ENCODE measurements at places on chromosomes 6 and 20.

DNA sequence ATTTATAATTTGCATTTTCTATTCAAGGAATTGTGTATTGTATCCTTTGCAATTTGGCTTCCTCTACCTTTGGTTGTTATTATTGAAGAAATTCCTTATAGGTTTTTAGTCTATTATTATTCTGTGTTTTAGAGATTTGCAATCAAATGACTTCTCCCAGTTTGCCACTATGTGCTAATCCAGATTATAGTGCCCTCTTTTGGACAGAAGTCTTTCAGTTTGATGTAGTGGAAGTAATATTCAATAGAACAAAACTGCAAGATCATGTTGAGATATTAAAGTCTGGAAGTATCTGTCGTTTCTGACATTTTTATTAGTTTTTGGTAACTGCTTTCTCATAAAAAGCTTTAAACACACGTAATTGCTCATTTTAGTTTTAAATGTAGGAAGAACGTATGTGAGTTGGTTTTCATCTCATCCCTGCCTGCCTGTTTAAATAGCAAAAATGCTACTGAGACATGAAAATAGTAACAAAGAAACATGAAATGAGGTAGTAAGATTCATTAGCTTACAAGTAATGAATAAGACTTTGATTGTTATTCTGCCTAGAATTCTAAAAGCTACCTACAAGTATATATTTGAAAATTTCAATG lies 72.8 kb downstream of the RTN4IP1 start:
- no peak for DNase-seq

GRCh38 chr6:157985378-157986155 lies 3.9 kb downstream of the SYNJ2 start:
- no peak for DNase-seq

- no peak for DNase-seq
These were observed 272.2 kb downstream of the CDC5L start for GRCh38 chr6:44659726-44660125.

- no peak for DNase-seq
These were observed 19.3 kb upstream of the SLC17A4 start for GRCh38 chr6:25735261-25735660.

DNA sequence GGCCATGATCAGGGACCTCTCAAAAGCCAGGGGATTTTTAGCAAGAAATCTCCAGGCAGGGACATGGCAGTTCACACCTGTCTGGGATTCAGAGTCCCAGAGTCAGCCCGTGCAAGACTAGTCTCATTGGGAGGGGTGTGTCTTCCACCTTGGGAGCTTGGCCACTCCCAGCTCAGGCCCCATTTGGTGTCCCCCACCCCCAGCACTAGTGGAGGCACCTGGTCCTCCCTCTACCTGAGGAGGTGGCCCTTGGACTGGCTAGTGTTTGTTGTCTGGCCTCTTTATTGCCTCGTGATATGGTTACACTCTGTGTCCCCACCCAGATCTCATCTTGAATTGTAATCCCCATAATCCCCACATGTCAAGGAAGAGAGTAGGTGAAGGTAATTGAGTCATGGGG lies 140.8 kb upstream of the PHACTR3 start:
- DNase-seq: no peak

DNA sequence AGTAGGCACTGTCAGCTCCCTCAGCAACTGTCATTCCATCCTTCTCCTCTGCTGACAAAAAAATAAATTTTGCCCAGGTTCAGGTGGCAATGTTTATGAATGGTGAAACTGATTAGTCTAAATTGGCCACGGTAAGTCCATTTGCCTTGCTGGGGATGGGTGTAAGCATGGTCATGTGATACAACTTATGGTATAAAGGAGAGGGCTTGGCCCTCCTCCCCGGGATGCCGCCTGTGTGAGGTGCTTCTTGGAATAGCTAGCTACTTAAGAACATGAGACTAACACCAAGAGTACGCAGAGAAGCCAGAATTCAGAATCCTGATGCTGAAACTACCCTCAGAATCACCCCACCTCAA lies 94.4 kb upstream of the MAP7 start:
- no peak for DNase-seq

DNA sequence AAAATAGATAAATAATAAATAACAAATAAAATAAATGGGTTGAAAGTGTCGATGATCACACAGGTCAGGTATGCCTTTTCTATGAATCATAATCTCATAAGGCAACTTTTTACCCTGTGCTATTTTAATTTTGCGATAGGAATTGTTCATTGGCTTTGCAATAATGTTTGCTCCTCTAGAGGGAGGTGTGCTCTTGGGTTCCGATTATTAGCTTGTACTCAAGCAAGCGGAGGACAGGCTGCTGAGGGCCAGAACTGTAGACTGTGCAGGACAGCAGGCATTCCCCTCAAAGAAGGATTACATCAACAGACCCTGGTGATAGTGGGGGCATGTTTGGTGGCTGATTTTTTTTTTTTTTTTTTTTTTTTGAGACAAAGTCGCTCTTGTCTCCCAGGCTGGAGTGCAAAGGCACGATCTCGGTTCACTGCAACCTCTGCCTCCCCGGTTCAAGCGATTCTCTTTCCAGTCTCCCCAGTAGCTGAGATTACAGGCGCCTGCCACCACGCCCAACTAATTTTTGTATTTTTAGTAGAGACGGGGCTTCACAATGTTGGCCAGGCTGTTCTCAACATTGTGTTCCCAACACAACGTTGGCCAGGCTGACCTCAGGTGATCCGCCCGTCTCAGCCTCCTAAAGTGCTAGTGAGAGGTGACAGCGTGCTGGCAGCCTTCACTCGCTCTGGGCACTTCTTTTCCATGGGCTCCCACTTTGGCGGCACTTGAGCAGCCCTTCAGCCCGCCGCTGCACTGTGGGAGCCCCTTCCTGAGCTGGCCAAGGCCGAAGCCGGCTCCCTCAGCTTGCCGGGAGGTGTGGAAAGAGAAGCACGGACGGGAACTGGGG lies 35.6 kb downstream of the RIOK1 start:
- DNase-seq: no peak

- DNase-seq: no peak
These were observed 186.0 kb upstream of the POU3F2 start for GRCh38 chr6:98648211-98648914.

- no peak for DNase-seq
These were observed 41.0 kb upstream of the HIVEP1 start for GRCh38 chr6:11971154-11971553.

- peak; percentile 96 for DNase-seq
These were observed 363.5 kb downstream of the ESR1 start for GRCh38 chr6:152170702-152171667.

GRCh38 chr6:137095651-137096238 lies 51.0 kb upstream of the IL20RA start:
- no peak for DNase-seq

GRCh38 chr6:166498228-166498627 lies 88.2 kb downstream of the RAMACL start:
- no peak for DNase-seq

DNA sequence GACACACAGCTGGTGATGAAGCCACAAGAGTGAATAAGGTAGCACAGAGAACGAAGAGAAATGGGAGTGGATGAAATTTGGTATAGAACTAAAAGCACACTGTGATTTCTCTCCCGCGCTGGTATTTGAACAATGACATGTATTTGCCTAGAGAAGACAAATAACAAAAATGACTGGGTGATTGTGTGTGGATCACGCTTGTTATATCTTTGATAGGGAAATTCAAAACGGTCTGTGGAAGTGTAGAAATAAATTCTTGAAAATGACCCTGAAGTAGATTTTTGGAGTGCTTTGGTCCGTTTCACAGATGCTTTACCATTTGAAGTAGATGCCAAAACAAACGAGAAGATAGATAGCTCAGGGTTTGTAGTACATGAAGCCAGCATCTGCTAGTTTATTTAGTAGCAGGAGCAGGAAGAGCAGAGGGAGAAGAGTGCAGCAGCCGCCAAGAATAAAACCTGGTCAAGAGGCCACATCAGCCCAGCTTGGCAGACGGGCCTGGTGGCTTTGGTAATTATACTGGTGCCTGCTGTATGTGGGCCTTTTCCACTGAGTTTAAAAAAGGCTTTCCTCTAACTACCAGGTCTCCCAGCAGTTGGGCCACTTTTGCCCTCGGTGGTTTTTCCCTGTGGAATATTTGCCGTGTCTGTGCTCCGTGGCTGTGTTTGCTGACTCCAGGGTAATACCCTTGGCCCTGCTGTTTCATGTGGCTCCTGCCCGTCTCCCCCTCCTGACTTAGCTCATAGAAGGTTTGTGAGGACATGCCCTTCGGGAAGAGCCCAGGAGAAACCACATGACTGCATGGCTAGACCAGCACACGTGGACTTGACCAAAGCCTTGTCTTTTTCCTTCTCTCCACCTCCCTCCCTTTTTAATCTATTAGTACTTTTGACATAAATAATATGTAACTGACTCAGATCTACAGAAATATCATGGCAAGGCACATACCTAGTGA lies 294.0 kb downstream of the SOX4 start:
- DNase-seq: no peak

GRCh38 chr6:100457311-100457990 lies 7.3 kb downstream of the SIM1 start:
- no peak for DNase-seq

DNA sequence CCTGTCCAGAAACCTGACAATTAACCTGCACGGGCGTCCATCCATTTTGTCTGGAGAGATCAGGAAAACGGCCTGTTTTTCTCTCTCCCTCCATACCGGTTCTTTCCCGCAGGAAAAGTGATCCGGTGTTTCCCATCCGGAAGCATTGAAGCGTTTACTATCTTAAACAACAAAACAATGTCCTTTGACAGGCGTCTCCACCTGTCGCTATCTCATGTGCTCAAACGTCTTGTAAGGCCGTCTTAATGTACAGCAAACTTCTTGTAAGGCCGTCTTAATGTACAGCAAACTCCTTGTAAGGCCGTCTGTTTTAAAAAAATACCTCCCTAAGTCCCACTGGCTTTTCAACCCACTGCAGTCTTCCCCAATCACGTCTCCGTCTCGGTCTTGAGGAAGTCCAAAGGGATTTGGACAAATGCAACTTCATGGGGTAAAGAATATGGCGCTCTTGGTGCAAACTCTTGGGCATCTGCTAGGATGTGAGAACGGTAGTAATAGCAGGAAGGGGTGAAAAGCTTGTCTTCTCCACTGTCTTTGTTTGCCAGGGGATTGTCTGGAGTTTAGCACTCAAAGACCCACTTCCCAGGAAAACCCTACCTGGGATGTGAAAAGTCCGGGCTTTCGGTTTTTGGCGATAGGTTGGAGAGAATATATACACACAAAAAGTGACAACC lies 29.9 kb upstream of the TRIM27 start:
- DNase-seq: no peak

- DNase-seq: no peak
These were observed 138.0 kb downstream of the GJA1 start for GRCh38 chr6:121573481-121573880.

DNA sequence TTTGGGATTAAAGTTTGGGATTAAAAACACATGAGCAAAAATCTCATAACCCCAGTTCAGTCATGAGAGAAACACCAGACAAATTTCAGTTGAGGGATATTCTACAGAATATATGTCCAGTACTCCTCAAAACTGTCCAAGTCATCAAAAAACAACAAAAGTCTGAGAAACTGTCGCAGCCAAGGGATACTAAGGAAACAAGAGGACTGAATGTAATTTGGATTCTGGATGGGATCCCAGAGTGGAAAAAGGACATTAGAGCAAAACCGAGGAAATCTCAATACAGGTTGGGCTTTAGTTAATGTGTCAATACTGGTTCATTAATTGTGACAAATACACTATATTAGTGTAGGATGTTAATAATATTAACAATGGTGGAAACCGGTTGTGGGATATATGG lies 219.3 kb downstream of the BCKDHB start:
- no peak for DNase-seq

DNA sequence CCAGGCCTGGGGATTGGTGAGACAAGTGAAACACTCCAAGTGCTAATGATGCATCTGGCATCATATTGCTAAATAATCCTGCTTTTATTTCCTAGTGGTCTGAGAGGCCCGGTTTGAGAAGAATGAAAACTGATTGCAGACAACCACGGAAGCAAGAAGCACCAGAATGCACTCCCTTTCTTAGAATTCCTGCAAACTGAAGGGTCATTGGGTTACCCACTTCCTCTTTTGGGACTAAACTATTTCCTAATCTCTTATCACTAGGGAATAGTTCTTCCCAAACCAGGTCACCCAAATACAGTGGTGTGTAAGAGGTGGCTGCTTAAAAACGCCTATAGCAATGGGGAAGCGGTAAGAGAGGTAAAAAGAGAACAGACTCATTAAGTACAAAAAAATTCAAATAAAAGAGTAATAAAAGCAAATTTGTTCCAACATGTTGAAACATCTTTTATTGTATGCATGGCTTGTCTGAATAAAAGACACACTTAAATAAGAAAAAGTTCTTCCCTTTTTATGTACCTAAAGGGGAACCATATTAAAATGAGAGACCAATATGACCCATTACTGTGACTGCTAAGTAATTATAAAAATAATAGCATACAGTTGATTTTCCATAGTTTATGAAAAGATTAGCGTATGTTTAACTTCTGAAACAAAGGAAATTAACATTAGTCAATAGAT lies 125.8 kb downstream of the MYB start:
- DNase-seq: no peak

DNA sequence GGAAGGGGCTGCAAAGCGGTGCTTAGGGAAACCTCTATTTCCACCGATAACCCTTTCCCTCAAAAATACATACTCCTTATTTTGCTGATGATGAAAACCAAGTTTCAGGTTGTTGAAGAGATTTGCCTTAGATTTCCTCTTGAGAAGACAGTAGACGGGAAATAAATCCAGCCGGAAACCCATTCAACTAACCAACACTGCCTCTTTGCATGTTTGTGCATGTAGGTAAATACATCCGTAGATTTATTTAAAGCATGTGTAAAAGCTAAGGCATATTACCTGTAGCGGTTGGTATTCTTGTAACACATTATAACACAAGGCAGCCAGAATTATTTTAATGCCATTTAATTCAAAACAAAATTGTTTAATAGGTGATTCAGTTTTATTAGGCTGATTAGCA lies 136.3 kb upstream of the SLC22A23 start:
- no peak for DNase-seq

DNA sequence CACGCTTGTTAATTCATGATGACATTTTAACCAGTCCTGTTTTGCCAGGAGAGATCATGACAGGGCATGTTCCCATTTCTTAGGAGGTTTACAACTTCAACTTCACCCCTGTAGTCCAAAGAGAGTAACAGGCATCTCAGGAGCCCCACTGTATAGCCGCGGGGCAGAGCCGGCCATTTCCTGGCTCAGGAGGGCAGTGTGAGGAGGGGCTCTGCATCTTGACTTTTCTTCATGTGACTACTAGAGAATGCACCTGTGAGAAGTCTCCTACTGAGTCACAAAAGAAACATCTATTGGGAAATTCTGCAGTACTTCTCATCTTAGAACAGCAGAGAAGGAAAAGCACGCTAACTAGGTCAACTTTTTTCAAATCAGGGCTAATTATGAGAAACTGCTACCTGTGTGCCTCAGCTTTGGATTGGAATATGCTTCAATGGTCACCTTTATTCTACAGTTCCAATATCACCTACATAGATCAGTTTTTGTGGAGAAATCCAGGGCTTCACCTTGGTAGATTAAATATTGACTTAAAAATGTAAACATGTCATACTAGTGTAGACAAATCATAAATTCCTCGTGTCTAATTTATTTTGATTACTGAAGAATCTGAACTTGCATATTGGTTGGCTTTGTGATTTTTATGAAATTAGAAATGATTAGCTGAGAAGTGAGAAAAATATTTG lies 28.6 kb upstream of the SIM1 start:
- no peak for DNase-seq
